Osteoblast (primary cell): ENCODE measurements at places on chromosomes 16 and 17. TPM values are rescaled to one million over a fixed set of nuclear protein-coding genes. Genes with fewer than 3 reads are reported as not detected.

VAT1L gene
- under 0.01 TPM in 1 of 2 replicates, not detected in the other for total RNA-seq

PITPNM3 gene
- 1.8 TPM in 2 replicates for total RNA-seq

RNF167 gene
- 25.3 and 26.5 TPM in 2 replicates for total RNA-seq

MRTFB gene
- total RNA-seq = 11.6 and 12.4 TPM in 2 replicates

SGCA gene
- total RNA-seq = 0.29 TPM in 1 of 2 replicates, not detected in the other

PRSS21 gene
- not detected in 2 replicates for total RNA-seq

KRT222 gene
- total RNA-seq = under 0.01 TPM in 2 replicates

GRAPL gene
- total RNA-seq = not detected in 2 replicates

CNGB1 gene
- total RNA-seq = not detected in 2 replicates

SLC5A2 gene
- total RNA-seq = not detected in 2 replicates

FOXL1 gene
- total RNA-seq = 2.5 and 3.2 TPM in 2 replicates

PLA2G10 gene
- not detected in 2 replicates for total RNA-seq

C1QL1 gene
- total RNA-seq = under 0.01 TPM in 1 of 2 replicates, not detected in the other

C17orf100 gene
- total RNA-seq = 0.29 and 0.72 TPM in 2 replicates

TBC1D3C gene
- not detected in 2 replicates for total RNA-seq

ECI1 gene
- total RNA-seq = 42.3 and 44.5 TPM in 2 replicates

TNFRSF17 gene
- total RNA-seq = not detected in 2 replicates

SLC5A11 gene
- total RNA-seq = 0.29 TPM in 1 of 2 replicates, not detected in the other

DOC2B gene
- total RNA-seq = not detected in 2 replicates

GNG13 gene
- not detected in 2 replicates for total RNA-seq

CPPED1 gene
- 21.4 and 31.2 TPM in 2 replicates for total RNA-seq

KRTAP4-7 gene
- under 0.01 and 0.72 TPM in 2 replicates for total RNA-seq

SDR42E1 gene
- 0.29 and 1.4 TPM in 2 replicates for total RNA-seq

CCT6B gene
- total RNA-seq = 5.9 and 6.2 TPM in 2 replicates

PPY gene
- not detected in 2 replicates for total RNA-seq

CD300C gene
- under 0.01 TPM in 1 of 2 replicates, not detected in the other for total RNA-seq

CYB561 gene
- total RNA-seq = 32.2 and 33.6 TPM in 2 replicates

OR4D1 gene
- not detected in 2 replicates for total RNA-seq

ANKFY1 gene
- 44.2 and 44.9 TPM in 2 replicates for total RNA-seq

ANKRD13B gene
- total RNA-seq = 13.0 and 18.5 TPM in 2 replicates

TBC1D3E gene
- total RNA-seq = not detected in 2 replicates

FOXC2 gene
- 2.2 and 2.4 TPM in 2 replicates for total RNA-seq

CHRNE gene
- 1.4 and 1.8 TPM in 2 replicates for total RNA-seq

TTYH2 gene
- 1.2 and 1.4 TPM in 2 replicates for total RNA-seq

KRTAP1-5 gene
- 25.0 and 31.8 TPM in 2 replicates for total RNA-seq

ADAP2 gene
- total RNA-seq = 0.29 and 0.72 TPM in 2 replicates

CCL4 gene
- total RNA-seq = 0.36 TPM in 1 of 2 replicates, not detected in the other

TM4SF5 gene
- total RNA-seq = not detected in 2 replicates

RCVRN gene
- not detected in 2 replicates for total RNA-seq

ACSM5 gene
- total RNA-seq = 11.9 and 14.4 TPM in 2 replicates
